Mesothelial cell of epicardium (in vitro differentiated cells): ENCODE measurements at places on chromosomes 2 and 18.

- peaks cover 14% of the 10 kb centered on the region for H3K36me3 ChIP-seq
- no peaks in the 10 kb centered on the region for H3K4me1 ChIP-seq
- no peak overlapping the region for H3K4me3 ChIP-seq
- no peak for DNase-seq
- no peaks in the 10 kb centered on the region for H3K27me3 ChIP-seq
These were observed 11.1 kb upstream of the GORASP2 start for GRCh38 chr2:170917957-170918356.

- DNase-seq: no peak
- no peaks in the 10 kb centered on the region for H3K36me3 ChIP-seq
- H3K27me3 ChIP-seq: no peaks in the 10 kb centered on the region
- peaks cover 91% of the 10 kb centered on the region for H3K4me1 ChIP-seq
These were observed 335.2 kb downstream of the AGPS start for GRCh38 chr2:177727577-177728398.

- DNase-seq: no peak
- H3K4me3 ChIP-seq: no peak overlapping the region
- H3K27me3 ChIP-seq: no peaks in the 10 kb centered on the region
- H3K4me1 ChIP-seq: peaks cover 3% of the 10 kb centered on the region
These were observed 10.0 kb downstream of the MAPK4 start for GRCh38 chr18:50569930-50570329.

GRCh38 chr2:239321596-239322415 is 79.0 kb downstream of the HDAC4 start:
- H3K4me1 ChIP-seq: peaks cover 44% of the 10 kb centered on the region
- DNase-seq: no peak
- H3K36me3 ChIP-seq: peaks cover 13% of the 10 kb centered on the region
- no peaks in the 10 kb centered on the region for H3K27me3 ChIP-seq

DNA sequence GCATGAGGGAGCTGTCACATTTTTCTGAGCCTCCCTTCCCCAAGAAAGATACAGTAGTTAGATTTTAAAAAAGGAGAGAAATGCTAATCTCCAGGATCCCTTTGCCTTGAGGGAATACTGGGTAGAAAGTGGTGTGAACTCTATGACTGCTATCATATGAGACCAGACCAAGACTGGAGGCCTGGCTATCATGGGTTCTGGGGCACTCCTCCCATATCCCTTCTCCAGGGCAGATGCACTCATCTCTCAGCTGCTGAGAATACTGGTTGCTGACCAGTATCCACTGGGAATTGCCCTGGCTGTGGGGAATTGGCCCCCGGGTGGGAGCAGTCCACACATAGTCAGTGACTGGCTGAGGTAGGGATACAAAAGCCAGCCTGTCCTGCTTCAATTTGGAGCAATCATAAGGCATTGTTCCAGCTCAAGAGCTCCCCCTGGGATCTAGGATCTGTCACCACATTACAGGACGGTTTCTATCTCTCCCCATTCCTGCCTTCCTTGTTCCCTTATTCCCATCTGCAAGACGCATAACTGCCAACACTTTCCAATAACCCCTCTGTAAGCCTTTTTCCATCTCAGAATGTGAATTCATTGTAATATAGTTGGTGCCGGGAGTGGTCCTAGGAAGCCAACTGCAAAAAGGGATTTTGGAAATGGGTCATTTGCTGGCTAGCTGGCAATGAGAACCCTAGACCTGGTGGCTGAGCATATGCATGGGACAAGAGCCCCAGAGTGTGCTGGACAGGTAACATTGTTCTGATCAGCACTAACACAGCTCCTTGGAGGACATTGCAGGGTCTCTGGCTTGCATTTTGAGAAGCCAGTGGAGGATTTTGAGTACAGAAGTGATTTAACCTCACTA is 35.4 kb upstream of the REEP1 start:
- no peak overlapping the region for H3K27ac ChIP-seq
- H3K36me3 ChIP-seq: no peaks in the 10 kb centered on the region
- H3K4me3 ChIP-seq: no peak overlapping the region
- peaks cover 5% of the 10 kb centered on the region for H3K4me1 ChIP-seq
